ENCODE measurements at places on chromosomes 3 and 15. TPM values are rescaled to one million over a fixed set of nuclear protein-coding genes. Genes with fewer than 3 reads are reported as not detected.

DNA sequence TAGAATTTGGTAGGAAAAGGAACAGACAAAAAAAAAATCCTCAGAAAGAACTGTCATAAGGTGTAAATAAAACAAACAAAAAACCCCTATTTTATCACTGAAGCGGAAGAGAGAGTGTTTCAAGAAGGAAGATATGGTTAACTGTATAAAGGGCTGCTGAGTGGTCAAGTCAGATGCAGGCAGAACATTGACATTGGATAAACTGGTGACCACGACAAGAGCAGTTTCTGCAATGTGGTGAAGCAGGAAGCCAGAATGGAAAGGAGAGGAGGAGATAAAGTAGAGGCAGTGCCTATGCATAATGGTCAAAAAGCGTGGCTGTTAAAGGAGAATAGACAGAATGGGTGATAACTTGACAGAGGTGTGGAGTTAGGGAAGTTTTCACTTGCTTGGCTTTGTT is 75.3 kb downstream of the CYP19A1 start:
- DNase-seq = no peak

DNA sequence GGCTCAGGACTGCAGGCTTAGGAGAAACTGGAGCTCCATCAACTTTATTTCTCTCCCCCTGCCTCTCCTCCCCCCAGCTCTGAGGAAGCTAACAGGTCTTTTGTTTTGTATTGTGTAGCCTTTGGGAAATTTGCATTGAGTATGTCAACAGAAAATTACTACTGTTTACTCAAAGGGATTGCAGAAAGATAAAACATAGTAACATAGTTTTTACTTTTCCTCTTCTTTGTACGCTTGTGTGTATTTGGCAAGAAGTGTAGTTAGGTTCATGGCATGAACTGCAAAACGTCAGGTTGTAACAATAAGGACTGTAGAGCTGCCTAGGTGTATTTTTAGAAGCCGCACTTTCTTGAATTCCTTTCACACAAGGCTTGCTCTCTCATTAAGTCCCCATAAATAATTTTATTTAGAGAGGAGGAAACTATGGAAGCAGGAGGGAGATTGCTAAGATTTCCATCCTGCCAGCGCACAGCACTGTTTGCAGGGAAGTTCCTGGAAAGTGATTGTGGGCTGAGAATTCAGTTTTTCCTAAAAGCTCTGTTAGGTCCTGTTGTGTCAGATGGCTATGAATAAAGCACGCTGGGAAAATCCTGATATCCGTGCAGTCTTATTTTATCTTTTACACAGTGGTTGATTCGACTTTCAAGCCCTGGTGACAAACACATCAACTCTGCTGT is 21.1 kb upstream of the SATB1 start:
- DNase-seq = no peak

- DNase-seq = no peak
Observed at GRCh38 chr3:177470197-177470941, 273.1 kb upstream of the TBL1XR1 start.

DNA sequence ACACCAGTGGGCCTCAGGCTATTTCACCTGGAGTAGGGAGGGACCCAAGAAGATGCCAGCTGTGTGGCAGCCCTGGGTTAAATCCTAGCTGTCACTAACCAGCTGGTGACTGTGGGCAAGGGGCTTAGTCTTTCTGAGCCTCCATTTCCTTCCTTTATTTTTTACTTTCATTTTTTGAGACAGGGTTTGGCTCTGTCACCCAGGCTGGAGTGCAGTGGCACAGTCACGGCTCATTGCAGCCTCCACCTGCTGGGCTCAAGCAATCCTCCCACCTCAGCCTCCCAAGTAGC is 108.0 kb upstream of the SMAD3 start:
- no peak for DNase-seq

GRCh38 chr3:149376718-149377407 is 586 bp downstream of the TM4SF1 start:
- no peak for DNase-seq

GRCh38 chr3:12948891-12949711 is 107.7 kb upstream of the RPL32 start:
- DNase-seq = no peak

DNA sequence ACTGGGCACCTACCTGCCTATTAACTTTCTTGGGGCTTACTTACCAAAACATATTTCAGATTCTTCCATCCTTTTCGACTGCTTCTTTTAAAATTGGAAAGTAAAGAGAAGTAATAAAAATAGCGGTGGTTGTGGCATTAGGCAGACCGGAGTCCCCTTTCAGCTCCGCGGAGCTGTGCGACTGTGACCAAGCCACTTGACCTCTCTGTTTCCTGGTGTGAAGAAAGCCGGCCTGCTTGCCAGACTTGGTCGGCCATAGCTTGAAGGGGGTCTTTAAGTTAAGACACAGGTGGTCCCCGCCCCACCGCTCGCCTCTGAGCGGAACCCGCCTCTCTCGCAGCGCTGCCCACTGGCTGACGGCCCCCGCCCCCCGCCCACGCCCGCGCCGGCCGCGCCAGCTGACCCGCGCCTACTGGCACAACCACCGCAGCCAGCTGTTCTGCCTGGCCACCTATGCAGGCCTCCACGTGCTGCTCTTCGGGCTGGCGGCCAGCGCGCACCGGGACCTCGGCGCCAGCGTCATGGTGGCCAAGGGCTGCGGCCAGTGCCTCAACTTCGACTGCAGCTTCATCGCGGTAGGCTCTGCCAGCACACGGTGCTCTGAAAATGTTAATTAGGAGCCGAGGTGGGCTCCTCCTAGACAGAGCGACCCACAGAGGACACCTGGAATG is 18.3 kb downstream of the NOX5 start:
- DNase-seq = no peak

DNA sequence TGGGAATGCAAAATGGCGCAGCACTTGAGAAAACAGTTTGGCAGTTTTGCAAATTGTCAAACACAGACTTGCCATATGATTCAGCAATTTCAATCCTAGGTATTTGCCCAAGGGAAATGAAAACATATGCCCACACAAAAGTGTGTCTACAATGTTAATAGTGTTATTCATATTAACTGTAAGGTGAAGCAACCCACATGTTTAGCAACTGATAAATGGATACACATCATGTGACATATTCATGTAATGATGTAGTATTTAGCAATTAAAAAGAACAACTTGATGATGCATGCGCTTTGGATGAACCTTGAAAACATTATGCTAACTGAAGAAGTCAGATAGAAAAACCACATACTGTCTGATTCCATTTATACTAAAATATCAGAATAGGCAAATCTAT is 539.0 kb upstream of the PPP2R3A start:
- no peak for DNase-seq

GRCh38 chr3:170331143-170331542 is 26.4 kb upstream of the SKIL start:
- no peak for DNase-seq

DNA sequence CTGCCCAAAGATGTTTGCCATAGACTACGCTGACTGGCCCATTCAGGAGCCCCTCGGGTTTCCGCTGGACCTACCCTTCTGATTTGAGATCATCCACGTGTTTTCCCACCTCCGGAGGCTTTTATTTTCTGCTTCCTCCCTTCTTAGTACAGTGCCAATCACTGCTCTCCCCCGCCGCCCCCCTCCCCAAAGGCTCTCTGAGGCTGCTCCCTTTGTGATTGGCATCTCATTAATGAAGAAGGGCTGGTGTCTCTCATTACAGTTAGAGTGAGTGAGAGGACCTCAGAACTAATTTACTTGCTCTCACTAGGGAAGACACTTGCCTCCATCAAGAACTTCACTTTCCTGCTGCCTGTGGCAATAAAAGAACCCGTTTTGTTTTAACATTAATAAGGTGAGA is 284.7 kb upstream of the ICE2 start:
- no peak for DNase-seq

- peak; percentile 38 for DNase-seq
Observed at GRCh38 chr3:20340324-20340928, 154.4 kb upstream of the SGO1 start.

GRCh38 chr3:157092230-157092629 is 67.7 kb downstream of the CCNL1 start:
- no peak for DNase-seq

DNA sequence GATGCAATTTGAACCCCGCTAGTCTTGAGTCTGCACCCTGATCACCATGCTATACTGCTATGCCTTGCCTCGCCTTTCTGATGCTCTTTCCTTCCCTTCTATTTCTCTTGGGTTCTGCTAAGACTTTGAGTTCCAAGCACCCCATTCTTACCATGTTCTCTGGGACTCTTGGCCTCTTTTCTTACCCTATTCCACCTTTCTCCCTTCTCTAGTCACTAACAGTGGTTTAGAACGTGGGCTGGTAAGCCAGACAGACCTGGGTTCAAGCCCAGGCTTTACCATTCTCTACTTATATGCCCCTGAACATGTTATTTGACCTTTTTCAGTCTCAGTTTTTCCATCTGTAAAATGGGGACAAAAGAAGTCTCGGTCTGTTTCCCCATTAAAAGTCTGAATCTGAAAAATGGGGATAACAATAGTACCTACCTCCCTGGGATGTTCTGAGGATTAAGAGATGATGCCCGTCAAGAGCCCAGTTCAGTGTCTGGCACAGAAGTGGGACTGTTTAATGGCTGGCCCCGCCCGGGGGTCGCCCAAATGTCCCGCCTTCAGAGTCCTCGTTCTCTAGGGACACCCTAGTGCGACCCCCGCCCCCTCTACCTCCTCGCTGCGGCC is 376 bp downstream of the TADA3 start:
- DNase-seq = no peak

- no peak for DNase-seq
Observed at GRCh38 chr15:60843482-60843881, 364.5 kb upstream of the ICE2 start.

Gene ZKSCAN7
- 20.0 TPM for total RNA-seq

Gene MINAR1
- total RNA-seq = 1.5 TPM

Gene GP9
- total RNA-seq = not detected

Gene MFSD1
- total RNA-seq = 152 TPM

Gene MNS1
- 6.7 TPM for total RNA-seq

Gene PLA2G4E
- not detected for total RNA-seq

Gene MCCC1
- 33.1 TPM for total RNA-seq

Gene ZCWPW2
- total RNA-seq = not detected

Gene TNIK
- 9.9 TPM for total RNA-seq

Gene WDR93
- not detected for total RNA-seq
